ENCODE measurements at places on chromosomes 12 and 14.

- DNase-seq = no peak
Observed at GRCh38 chr14:71399057-71399487, 491.8 kb downstream of the PCNX1 start.

- DNase-seq = no peak
Observed at GRCh38 chr14:96748362-96748761, 48.8 kb upstream of the VRK1 start.

- peak; percentile 43 for DNase-seq
Observed at GRCh38 chr12:48175613-48176416, 7.6 kb upstream of the CCDC184 start.

DNA sequence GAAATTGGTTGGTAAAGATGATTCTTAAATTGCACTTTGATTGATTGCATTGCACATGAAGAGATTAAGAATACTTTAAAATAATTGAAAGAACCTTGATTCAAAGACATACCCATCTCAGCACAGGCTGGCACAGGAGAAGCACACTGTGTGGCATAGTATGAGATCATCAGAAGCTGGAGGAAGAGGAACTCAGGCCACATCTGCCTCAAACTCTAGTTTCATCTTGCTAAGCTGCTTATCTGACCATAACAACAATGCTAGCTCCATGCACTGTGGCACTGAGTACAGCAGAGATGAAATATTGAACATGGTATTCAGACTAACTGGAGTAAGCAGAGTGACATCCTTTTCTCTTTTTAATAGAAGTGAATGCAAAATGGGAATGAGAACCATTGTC, 99.1 kb downstream of the TBC1D30 start:
- no peak for DNase-seq

DNA sequence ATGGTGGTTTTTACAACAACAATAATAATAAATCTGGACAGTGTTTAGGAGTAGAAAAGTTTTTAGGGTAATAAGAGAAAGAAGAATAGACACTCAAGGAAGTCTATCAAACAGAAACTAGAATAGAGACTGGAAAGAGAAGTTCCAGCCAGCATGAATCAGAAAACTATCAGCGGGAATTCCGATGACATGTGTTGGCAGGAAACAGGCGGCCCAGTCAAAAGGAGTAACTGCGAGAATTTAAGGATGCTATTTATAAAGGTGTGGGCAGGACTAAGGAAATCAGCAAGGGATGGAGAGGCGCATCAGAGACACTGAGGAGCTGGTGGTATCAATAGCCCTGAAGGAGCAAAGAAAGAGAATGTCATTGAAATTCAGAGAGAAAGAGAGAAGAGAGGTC, 89.9 kb downstream of the TBX5 start:
- DNase-seq = no peak

DNA sequence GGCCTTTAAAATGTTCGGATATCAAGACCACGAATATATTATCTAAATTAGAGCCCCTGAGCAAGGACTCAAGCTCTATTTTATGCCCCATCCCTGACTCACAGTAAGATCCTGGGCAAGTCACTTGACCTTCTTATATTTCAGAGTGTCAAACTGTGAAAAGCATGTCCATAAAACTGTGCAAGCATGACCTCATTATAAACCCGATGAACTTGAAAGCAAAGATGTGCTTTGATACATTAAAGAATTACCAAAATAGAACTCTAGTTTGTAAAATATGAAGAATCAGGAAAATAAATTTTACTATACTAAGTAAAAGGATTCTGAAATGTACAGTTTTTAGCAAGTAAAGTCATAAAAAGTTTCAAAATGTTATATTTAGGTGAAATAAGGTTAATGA, 2.9 kb upstream of the CALM1 start:
- DNase-seq = no peak

- DNase-seq = no peak
Observed at GRCh38 chr14:85479306-85479705, 50.6 kb upstream of the FLRT2 start.

DNA sequence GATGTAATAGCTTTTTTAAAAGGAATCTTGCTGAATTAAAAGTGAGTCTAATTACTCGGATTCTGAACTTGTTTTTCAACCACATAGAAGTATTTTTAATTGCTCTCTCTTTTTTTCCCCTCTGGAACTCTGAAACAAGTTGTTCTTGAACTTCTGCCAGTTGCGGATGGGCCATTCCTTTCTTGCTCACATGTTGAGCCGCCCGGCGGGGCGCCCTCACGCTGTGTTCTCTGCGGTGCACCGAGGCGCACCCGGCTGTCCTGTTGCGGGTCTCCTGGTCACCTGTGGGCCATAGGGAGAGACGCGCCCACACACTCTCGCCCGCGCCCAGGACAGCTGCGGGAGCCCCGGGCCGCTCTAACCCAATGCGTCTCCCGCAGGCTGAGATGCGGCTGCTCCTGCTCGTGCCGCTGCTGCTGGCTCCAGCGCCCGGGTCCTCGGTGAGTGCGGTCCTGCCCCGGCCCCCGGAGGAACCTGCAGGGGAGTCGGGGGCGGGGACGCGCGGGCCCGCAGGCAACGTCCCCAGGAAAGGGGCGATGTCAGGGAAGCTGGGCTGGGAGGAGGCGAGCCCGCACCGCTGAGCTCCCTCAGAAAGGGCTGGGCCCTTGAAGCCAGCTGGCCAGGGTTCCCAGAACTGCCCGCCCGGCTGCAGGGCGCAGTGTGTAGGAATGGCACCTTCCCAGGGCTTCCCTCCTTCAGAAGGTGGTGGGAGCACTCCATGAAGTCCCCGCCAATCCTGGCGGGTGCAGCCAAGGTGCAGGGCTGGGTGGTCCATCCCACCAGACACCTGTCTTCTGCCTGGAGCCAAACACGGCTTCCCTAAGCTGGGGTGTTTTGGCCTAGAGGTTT, 2.3 kb downstream of the PAPLN start:
- no peak for DNase-seq

DNA sequence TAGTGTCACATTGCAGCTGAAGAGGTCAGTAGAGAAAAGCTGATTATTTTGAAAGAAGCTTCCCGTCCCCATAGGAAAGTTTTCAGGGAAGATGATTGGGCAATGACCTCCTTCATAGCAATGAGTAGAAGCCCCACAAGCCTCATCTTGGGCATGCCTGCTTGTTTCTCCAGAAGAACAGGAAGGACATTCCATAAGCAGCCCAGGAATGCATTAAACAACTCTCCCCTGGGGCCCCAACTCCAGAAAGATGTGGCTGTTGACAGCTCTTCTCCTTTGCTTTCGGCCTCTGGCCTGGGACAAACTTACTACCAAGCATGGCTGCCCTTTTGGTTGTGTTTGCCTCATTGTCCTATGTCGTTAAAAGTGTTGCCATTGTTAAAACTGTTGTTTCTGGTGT, 5.7 kb upstream of the VDR start:
- no peak for DNase-seq

DNA sequence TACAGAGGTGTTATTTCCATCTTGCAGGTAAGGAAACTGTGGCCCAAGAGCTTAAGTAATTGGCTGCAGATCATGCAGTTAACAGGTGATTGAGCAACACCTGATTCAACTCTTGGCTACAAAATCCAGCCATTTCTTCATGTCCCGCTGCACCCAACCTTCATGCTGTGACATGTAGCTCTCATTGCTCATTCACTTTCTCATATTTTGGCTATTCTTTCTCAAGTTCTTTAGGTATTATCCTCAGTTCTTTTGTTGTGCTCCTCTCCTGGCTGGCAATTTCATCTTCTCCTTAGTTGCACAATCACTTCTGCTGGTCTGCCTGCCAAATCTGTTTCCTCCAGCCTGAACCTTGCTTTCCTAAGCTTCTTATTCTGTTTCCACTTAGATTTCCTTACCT, 300.8 kb downstream of the SSPN start:
- no peak for DNase-seq

- no peak for DNase-seq
Observed at GRCh38 chr14:95538801-95539509, 4.1 kb downstream of the GLRX5 start.

DNA sequence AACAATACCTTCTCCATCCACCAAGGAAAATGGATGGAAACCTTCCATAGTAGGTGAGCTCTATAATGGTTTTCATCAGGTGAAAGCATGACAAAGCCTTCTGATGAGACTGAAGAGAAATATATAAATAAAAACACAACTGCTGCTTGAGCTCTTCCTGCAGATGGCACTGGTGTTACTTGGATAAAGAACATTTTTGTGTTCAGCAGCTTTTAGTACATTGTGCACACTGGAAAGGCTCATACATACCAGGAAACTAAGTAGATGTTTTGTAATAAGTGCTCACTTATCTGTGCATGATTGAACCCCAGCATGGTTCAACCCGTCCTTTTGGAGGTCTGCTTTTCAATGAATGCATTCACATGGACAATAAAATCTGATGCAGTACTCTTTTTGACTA, 357.3 kb upstream of the MIS18BP1 start:
- no peak for DNase-seq

DNA sequence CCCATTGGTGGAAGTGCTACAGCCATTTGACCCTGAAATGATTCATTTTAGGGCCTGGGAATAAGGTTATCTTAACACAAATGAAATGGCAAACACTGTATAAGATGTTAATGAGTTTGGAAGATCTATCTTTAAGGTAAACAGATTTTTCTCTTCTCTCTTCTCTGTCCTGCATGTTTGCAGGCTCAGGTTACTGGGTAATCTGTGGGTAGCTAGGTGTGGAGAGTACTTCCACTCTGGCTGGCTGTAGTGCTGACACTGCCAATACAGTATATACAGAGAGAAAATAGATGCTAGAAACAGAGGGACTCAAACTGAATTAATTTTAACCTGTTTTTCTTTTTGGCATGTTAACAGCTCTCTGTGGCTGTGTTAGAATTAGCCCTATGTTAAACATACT, 84.6 kb downstream of the SLC38A6 start:
- no peak for DNase-seq

DNA sequence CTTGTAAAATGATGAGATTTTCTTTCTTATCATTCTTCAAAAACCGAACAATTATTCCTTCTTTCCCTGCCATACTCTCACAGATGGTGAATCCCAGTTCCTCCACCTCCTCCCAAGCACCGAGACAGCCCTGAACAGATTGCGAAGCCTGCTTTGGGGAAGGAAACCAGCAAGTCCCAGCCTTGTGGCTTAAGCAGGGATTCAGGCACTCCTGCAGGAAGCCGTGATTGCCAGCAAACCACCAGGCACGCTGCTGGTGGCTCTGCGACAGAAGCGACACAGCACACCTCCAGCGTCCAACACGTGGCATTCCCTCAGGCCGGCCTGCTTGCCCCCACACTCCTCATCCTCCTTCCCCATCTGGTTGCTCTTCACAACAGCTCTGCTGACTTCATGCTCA, 237.7 kb downstream of the GXYLT1 start:
- no peak for DNase-seq

DNA sequence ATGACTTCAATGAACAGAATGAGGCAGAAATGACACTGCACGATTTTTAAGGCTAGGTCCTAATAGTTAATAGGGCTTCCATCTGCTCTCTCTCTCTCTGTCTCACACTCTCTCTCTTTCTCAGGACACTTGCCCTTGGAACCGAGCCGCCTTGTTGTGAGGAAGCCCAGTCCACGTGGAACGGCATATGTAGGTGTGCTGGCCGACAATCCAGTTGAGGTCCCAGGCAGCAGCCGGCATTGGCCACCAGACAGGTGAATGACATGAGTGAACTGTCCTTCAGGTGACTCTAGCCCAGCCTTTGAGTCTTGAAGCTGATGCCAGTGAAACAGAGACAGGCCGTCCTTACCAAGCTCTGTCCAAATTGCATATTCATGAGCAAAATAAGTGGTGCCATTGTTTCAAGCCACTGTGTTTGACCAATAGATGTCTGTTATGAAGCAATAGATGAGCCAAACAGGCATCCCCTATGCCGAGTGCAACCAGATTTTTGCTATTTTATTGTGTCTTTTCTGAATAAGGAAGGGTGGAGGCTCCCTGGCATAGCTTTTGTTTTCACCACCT, 217.5 kb upstream of the LHX5 start:
- DNase-seq = no peak

DNA sequence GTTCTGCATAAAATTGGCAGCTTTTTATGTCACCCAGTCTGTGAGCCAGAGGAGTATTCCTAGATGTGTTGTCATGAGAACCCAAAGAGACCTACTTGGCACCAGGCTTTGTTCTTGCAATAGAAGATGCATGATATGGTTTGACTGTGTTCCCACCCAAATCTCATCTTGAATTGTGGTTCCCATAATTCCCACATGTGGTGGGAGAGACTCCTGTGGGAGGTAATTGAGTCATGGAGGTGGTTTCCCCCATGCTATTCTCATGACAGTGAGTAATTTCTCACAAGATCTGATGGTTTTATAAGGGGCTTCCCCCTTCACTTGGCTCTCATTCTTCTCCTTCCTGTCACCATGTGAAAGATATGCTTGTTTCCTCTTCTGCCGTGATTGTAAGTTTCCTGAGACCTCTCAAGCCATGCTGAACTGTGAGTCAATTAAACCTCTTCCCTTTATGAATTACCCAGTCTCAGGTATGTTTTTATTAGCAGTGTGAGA, 572.0 kb upstream of the ATP2B1 start:
- DNase-seq = no peak

DNA sequence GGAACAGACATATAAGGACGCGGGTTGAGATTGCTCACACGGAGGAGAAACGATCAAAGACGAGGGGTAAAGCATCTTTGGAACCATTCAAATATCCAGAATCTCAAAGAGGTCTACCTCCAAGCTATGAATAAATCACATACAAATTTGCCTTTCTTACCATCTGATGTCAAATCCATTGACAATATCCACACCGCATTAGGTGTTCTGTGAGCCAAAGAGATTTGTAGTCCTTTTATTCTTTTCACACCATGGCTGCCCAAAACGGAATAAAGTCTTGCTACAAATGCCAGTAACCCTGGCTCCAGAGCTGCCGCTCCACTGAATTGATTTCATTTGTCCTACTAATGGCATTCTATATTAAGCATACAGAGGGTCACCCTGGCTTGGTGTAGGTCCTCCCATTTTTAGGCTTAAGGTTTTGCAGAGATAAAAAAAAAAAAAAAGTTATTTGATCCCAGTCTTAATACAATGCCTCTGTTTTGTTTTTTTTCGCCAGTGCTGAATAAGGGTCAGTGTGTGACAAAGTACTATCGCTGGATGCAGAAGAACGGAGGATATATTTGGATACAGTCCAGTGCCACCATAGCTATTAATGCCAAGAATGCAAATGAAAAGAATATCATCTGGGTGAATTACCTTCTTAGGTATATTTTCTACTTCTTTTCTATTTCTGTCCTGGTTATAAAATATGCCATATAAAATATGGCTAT, 157.3 kb downstream of the EGLN3 start:
- no peak for DNase-seq

DNA sequence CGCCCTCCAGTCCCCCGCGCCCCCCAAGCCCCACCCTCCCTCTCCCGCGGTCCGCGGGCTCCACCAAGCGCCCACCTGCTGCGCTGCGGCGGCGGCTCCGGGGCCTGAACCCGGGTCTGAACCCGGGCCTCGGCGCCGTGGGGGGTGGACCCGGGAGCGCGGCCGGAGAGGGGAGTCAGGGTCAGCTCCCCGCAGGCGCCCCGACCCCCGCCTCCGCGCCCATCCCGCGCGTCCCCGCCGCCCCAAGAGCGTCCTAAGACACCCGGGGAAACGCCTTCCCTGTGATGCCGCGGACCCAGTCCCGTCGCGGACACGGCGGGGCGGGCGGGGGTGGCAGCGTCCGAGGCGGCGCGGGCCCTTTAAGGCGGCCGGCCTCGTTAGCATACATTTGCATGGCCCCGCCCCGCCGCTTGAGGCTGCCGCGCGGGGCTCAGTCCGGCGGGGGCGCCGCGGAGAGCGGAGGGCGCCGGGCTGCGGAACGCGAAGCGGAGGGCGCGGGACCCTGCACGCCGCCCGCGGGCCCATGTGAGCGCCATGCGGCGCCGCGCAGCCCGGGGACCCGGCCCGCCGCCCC, at the start of gene MMP17:
Gene MMP17 (plus strand): TSS at position 433 of the 574 bp plus-strand sequence. CDS start 102 bp downstream, at position 535.
- DNase-seq = peak; percentile 86

- no peak for DNase-seq
Observed at GRCh38 chr14:54711812-54712464, 145.0 kb downstream of the SAMD4A start.

Measured in K562 (cell line).